ENCODE measurements at places on chromosomes 16 and 17. TPM values are rescaled to one million over a fixed set of nuclear protein-coding genes. Genes with fewer than 3 reads are reported as not detected.

DNA sequence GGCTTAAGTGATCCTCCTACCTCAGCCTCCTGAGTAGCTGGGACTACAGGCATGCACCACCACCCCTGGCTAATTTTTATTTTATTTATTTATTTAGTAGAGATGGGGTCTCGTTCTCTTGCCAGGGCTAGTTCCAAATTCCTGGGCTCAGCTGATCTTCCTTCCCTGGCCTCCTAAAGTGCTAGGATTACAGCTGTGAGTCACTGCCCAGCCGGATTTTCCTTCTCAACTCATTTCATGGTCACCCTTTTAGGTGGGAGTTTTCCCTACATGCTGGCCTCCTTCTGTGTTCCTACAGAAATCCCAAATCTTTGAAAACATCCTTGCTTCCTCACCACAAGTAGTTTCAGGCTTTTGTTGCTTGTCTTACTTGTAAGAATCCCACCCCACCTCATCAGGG, 102.1 kb upstream of the SIAH1 start:
- peaks cover 18% of the 10 kb centered on the region for H3K27me3 ChIP-seq
- DNase-seq: no peak
- no peaks in the 10 kb centered on the region for H3K4me1 ChIP-seq

TP53TG3C gene
- total RNA-seq: not detected

CTNS gene
- total RNA-seq: 55.3 TPM

ASPA gene
- not detected for total RNA-seq

C1QL1 gene
- total RNA-seq: 0.39 TPM

C16orf46 gene
- 0.41 TPM for total RNA-seq

Measured in activated T-helper 1 cell treated with anti-CD3 and anti-CD28 coated beads, Interleukin-12 subunit alpha, Interleukin-12 subunit beta, Interleukin-2, Interleukin-4 antibody, amounts not matched to agents 30 ng/mL and 10 ng/mL and 1 ng/mL, durations not matched to agents 14 hours and 24 hours and 36 hours (primary cell).